Sciatic nerve (tissue), 2 donors: ENCODE measurements at places on chromosomes 13 and 19.

DNA sequence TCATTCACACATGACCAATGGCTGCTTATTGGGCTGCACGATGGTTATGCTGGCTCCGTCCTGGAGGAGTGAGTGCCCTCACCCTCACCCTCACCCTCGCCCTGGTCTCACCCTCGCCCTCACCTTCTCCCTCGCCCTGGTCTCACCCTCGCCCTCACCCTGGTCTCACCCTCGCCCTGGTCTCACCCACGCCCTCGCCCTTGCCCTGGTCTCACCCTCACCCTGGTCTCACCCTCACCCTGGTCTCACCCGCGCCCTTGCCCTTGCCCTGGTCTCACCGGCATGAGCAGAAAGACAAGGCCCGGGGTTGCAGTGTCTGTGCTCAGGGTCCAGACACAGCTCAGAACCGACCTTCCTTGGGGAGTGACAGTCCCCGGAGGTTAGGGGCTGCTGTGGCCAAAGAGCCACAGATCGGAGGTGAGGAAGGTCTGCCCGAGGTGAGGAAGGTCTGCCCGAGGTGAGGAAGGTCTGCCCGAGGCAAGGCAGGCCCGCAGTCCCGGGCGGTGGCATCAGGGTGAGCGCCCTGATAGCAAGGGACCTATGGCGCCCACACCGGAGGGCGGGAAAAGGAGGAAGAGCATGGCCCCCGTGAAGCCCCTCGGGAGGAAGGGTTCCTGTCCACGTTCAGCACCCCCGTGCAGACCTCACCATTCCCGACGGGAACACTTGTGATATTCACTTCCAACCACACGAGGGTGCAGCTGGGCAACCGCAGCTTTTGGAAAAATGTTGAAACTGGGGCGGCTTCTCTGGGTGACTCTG is 65.6 kb downstream of the MCF2L start:
- no peak for DNase-seq

GRCh38 chr13:98389319-98389718 is 187.6 kb downstream of the STK24 start:
- DNase-seq, result no peak

DNA sequence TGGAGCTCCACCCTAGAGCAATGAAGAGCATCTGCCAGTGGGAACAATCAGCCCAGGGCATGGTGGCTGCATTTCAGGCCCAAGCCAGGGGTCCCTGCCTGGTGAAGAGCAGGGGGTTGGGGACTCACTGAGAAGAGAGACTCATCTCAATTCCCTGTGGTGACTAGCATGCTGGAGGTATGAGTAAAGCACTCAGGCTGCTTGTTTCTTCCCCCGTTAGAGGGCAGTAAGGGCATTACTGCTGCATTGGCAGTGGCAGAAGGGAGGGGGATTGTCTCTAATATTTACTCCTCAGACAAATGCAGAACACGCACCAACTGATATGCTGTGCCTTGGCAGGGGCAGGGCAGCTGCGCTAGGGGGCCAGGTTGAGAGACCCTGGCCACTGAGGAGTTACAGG is 329.1 kb downstream of the SLITRK5 start:
- no peak for DNase-seq

GRCh38 chr13:111491021-111491420 is 170.6 kb downstream of the TEX29 start:
- DNase-seq, result peak; percentile 22

- DNase-seq, result no peak
These were observed 185.7 kb downstream of the ABCC4 start for GRCh38 chr13:95115525-95115924.

DNA sequence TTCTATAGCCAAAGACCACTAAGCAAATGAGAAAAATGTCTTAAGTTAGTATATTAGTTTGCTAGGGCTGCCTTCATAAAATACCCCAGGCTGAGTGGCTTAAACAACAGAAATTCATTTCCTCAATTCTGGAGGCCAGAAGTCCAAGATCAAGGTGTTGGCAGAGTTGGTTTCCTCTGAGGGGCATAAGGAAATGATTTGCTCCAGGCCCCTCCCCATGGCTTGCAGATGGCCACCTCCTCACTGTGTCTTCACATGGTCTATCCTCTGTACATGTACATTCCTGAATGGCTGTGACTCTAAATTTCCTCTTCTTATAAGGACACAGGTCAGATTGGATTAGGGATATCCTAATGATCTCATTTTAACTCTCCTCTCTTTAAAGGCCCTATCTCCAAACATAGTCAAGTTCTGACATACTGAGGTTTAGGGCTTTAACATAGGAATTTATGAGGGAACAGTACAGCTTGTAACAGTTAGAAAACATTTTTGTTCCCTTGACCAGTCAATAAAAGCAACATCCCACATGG is 307.4 kb downstream of the DIAPH3 start:
- DNase-seq, result no peak
